ENCODE measurements at places on chromosomes 12 and 14.
A peak's percentile ranks its signal among the peaks of the same experiment; 100 is the strongest.

DNA sequence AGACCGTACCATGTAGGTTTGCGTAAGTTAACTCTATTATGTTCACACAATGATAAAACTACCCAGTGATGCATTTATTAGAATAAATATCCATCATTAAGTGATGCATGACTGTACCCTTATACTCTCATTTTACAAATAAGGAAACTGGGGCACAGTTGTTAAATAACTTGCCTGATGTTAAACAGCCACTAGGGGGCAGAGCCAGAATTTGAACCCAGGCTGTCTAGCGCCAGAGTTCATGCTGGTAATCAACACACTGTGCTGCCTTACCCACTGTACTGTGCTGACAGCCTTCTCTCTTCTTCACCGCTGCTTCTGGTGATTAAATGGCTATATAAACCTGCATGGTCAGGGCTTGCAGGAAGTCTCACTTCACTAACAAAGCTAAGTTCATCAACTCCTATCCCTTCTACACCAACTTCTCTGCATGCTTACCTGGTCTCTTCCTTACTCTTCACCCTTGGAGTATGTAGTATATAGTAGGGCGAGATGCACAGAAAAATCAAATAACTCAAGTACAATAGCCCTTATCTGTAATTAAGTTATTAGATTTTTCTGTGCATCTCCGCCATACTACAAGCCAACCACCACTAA, 43.6 kb upstream of the APPL2 start:
- no peak for DNase-seq
- H3K4me3 ChIP-seq = no peak overlapping the region
- H3K36me3 ChIP-seq = no peaks in the 10 kb centered on the region
- no peak overlapping the region for H3K27ac ChIP-seq

DNA sequence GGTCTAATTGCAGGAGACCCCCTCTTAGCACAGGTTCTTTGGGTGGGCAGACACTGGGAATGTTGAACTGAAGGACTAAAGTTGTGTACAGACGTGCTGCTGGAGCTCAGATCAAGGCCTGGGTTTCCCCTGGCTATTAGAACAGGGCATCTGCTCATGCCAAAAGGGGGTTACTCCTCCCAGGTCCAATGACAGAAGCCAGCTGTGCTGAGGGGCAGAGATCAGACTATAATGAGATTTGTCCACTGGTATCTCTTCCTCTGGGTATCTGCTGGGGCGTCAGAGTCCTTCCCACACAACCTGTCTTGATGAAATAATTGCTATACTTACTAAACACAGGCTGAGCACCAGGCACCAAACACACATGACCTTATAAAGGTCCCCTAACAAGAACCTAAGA, 42.6 kb downstream of the LTBP2 start:
- DNase-seq = no peak
- H3K4me1 ChIP-seq = peaks cover 6% of the 10 kb centered on the region
- H3K4me3 ChIP-seq = no peak overlapping the region
- no peaks in the 10 kb centered on the region for H3K36me3 ChIP-seq
- H3K27me3 ChIP-seq = no peaks in the 10 kb centered on the region
- no peak overlapping the region for H3K27ac ChIP-seq

- H3K4me3 ChIP-seq = no peak overlapping the region
- no peak overlapping the region for H3K27ac ChIP-seq
- no peaks in the 10 kb centered on the region for H3K36me3 ChIP-seq
- H3K27me3 ChIP-seq = no peaks in the 10 kb centered on the region
- DNase-seq = no peak
Observed at GRCh38 chr12:86261578-86261977, 5.4 kb upstream of the MGAT4C start.

GRCh38 chr14:90842726-90843125, 26.5 kb upstream of the TTC7B start:
- no peaks in the 10 kb centered on the region for H3K36me3 ChIP-seq
- H3K27ac ChIP-seq = no peak overlapping the region
- no peak for DNase-seq
- H3K27me3 ChIP-seq = no peaks in the 10 kb centered on the region

GRCh38 chr12:118053071-118053985, 7.7 kb downstream of the WSB2 start:
- peaks cover 54% of the 10 kb centered on the region for H3K4me1 ChIP-seq
- no peak for DNase-seq
- H3K27me3 ChIP-seq = no peaks in the 10 kb centered on the region
- H3K27ac ChIP-seq = peak overlapping the region; percentile 80

DNA sequence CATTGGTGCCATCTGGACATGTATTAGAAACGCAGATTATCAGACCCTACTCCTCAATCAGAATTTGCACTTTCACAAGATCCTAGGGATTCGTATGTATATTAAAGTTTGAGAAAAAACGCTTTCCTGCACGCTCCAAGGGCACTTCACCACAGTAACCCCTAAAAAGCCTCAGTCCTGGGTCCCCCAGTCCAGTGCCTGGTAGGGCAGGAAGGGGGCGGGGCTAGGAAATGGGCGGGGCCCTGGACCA, 369 bp downstream of the DEPDC4 start:
- peak overlapping the region; percentile 84 for H3K4me3 ChIP-seq
- peak overlapping the region; percentile 94 for H3K27ac ChIP-seq
- H3K27me3 ChIP-seq = no peaks in the 10 kb centered on the region
- peak; percentile 80 for DNase-seq

Measured in gastrocnemius medialis (tissue), 4 donors.